Muscle of arm (tissue), 14 donors: ENCODE measurements at places on chromosomes 12 and 14. TPM values are rescaled to one million over a fixed set of nuclear protein-coding genes. Genes with fewer than 3 reads are reported as not detected.

Gene TSFM
- polyA plus RNA-seq, result not detected

Gene KLRC2
- polyA plus RNA-seq, result not detected

Gene CHGA
- polyA plus RNA-seq, result 0.17 TPM

Gene PKP2
- 9.5 TPM for polyA plus RNA-seq

Gene RPGRIP1
- 0.26 TPM for polyA plus RNA-seq

Gene OR10P1
- not detected for polyA plus RNA-seq
